Stimulated activated CD8-positive, alpha-beta memory T cell treated with anti-CD3 and anti-CD28 coated beads, Interleukin-7, amount 100 ng/mL, for 1 hour (primary cell): ENCODE measurements at places on chromosomes 13 and 19.

DNA sequence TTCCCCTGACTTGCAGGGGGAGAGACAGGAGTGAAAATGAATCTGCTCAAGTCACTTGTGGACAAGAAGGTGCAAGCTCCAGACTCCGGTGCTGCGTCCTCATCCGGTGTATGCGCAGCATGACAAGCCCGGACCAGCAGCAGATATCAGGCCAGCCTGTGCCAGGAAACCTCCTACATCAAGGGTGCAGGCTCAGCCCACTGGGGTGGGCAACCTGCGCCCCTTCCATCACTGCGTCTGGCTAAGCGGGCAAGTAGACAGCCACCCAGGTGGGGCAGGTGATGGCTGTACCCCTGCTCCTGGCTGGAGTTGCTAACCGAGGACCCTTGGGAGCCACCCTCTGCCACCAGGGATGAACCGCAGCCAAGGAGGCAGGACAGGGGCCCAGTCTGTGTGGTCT, 32.9 kb upstream of the SLC15A1 start:
- no peak for DNase-seq

DNA sequence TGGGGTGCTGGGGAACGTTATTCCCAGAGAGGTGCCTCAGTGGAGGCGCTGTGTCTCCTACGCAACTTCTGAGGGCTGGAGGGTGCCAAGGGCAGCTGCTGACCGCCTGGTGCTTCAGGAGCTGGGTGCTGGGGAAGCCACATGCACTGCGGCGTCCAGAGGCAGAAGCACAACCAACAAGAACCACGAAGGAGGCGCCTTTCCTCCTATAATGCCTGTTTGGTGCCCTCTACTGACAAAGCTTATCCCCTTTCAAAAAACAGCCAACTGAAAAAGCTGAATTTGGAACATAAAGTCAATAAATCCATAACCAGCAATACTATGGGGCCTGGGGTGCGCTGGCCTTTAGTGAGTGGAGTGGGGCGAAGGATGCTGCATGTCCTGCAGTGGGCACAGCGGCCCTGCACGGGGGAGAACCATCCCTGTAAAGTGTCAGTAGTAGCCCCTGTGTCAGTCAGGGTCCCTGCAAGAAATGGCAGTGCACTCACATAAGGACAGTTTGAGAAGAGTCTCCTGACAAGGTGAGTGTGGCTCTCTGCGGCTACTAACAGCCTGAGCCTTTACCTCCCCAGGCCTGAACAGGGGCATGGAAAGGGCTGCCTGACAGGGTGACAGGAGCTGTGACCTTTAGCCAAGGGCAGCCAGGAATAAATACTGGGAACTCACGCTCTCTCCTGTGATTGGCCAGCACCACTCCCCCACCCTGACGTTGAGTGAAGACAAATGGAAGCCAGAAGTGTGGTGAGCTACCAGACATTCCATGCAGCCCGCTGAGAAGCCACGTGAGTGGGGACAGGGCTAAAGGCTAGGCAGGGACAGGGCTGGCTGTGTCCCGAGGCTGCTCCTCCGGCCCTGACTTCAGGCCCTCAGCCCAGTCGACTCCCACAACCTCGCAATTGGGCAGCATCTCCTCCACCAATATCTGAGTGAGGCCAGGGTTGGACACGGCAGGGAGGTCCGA, 4.5 kb upstream of the B3GNT8 start:
- no peak for DNase-seq

DNA sequence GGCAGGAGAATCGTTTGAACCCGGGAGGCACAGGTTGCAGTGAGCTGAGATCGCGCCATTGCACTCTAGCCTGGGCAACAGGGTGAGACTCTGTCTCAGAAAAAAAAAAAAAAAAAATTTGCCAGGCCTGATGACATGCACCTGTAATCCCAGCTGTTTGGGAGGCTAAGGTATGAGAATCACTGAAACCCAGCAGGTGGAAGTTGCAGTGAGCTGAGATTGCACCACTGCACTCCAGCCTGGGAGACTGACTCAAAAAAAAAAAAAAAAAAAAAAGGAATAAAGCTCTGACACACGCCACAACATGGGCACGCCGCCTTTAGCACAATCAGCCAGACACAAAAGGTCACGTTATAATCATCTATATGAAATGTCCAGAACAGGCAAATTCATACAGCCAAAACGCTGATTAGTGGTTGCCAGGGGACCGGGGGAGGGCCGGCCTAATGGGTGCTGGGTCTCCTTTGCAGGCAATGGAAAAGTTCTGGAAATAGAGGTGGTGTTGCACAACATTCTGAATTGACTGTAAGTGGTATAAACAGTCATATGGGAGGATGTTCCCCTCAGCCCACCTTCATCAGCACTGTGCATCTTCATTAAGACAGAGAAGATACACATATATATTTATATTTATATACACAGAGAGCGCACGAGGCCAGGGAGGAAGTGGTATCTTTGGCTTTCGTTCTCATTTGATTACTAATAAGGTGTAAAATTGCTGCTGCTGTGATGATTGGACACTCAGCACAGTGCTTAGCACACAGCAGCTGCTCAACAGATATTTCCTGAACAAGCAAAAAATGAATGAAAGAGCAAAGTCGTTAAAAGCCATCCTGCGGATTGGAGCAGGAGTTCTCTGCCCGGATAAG, 3.8 kb downstream of the HSPBP1 start:
- no peak for DNase-seq

DNA sequence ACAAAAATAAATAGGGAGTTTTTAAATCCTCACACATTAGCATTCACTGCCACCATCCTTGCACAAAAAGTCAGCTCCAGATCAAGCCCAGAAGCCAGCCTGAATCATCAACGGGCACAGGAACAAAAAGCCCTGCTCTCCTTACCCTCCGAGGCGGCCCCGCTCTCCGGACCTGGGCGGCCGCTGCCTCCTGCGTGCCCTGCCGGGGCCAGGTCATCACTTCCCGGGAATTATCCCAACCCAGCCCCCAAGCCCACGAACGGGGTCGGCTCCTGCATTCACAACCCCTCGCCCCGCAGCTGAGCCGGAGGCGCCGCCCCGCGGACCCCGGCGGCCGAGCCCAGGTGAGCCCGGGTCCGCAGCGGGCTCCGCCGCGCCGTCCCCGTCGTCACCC, 754 bp downstream of the DNAJB1 start:
- no peak for DNase-seq

DNA sequence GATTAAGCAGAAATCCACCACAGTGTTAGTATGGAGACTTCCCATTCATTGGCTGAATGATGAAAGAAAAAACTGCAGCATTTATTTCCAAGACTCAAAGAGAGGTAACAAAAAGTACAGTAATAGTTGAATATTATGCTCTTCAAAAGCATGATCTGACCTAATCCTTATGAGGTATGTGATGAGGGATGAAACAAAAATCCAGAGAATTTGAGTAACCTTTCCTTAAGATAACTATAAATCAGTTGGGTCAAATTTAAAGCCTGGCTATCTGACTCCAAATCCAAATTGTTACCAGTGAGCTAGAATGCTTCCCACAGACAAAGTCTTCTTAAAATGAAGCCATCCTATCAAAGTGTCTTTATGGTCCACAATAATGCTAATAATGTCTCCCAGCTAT, 38.1 kb downstream of the NUFIP1 start:
- no peak for DNase-seq

DNA sequence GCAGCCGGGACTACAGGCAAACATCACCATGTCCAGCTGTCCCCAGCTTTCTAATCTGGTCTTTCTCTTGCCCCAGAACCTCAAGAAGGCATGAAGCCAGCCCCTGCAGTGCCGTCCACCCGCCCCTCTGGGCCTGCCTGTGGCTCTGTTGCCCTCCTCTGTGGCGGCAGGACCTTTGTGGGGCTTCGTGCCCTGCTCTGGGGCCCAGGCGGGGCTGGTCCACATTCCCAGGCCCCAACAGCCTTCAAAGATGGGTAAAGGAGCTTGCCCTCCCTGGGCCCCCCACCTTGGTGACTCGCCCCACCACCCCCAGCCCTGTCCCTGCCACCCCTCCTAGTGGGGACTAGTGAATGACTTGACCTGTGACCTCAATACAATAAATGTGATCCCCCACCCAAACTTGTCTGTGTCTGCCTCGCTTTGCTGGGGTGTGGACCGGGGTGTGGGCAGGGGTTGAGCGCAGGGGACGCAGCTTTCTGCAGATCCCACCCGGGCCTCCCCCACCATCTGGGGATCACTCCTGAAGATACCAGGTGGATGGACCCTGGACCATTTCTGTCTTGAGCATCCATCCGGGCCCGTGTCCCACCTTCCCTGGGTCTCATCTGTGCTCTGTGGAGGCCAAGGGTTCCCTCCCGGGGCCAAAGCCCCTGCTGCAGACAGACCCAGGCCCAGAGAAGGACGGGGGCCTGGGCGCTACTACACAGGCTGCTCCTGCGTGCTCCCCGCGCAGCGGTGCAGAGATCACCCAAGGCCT, 15.3 kb downstream of the PRKCSH start:
- no peak for DNase-seq

- no peak for DNase-seq
These were observed 1.9 kb upstream of the LMTK3 start for GRCh38 chr19:48513289-48514122.

DNA sequence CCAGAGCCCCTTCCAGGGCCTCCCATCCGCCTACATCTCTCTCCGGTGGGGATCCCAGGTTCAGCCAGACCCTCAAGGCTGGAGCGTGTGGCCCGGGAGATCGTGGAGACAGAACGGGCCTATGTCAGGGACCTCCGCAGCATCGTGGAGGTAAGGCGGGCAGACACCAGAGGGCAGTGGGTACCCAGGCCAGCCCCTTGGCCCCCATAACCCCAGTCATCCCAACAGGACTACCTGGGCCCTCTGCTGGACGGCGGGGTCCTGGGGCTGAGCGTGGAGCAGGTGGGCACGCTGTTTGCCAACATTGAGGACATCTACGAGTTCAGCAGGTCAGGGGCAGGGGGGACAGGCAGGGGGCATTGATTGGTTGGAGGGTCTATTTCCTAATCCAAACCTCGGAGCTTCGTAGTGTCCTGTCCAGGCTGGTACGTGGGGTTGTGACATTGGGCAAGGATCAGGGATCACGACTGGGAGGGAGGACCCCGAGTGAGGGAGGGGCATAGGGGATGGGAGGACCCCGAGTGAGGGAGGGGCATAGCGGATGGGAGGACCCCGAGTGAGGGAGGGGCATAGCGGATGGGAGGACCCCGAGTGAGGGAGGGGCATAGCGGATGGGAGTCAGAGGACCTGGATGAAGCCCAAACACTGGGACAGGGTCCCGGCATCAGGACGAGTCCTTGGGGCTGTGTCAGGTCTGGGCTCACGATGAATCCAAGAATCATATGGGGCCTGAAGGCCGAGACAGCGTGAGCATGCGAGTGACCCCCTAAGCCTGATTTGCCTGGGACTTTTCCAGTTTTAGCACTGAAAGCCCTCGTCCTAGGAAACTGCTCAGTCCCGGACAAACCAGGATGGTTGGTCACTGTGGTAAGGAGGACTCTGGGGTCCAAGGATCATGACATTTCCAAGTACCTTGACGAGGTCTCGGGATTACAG, 2.9 kb downstream of the PLEKHG2 start:
- DNase-seq = no peak

- DNase-seq = no peak
These were observed 14.4 kb downstream of the TTYH1 start for GRCh38 chr19:54429545-54430227.

DNA sequence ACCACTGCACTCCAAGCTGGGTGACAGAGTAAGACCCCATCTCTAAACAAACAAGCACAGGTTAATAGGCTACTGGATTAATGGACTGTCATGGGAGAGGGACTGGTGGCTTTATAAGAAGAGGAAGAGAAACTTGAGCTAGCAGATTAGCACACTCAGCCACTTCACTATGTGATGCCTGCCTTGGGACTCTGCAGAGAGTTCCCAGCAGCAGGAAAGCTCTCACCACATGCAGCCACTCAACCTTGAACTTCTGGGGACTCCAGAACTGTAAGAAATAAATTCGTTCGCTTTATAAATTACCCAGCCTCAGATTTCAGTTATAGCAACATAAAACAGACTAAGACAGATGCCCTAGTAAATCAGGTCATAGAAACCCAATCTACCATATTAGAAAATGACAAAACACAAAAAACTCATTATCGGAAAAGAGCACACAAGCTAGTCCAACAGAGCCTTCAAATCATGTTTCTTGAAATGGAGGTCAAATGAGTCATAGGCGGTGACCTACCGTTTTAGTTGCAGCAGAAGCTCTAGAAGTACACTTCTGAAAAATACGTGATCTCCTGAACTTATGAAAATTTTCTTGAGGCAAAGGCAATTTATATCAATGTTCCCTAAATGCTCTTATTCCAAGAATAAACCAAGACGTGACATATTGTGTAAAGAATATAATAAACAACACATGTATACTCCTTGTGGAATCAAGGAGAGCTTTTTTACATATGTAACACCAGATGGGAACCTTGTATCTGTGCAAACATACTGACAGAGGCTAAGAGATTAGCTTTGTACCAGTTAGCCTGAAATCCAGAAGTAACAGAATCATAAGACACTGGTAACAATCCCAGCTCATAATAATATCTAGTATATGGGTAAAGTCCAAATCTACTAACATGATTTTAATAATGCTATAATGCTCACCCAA, 340.9 kb upstream of the SGCG start:
- DNase-seq = no peak

DNA sequence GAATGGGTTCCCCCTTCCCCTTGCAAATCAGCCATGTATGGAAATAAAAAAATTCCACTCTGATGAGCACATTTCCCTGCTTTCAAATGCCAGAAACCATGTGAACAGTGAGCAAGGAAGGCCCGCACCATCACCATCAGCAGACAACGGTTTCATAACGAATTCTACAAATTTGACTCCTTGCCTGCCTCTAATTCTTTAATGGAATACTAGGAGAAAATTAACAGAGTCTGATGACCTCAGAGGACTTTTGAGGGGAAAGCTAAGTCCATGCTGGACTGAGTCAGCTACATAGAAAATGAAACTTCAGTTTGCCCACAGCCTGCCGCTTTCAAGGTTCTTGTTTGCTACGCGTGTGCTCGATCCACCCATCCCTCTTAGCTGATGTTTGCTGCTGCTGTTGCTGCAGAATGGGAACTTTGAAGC, 46.7 kb upstream of the KL start:
- DNase-seq = no peak

DNA sequence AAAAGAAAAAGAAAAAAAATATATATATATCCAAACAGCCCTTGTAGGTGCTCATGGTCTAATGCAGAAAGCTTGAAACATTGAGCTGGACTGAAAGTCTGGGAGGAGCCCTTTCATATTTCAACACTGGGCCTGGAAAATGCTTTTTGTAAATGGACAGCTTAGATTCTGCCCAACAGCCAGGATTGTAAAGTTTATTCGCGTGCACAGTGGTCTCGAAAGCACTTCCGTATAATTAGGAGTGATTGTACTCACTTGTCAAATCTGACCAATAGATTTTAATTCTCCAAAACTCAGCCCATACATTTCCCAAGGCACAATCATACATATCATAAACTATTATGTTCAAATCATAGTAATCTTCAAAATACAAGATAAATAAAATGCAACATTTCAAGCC, 260.1 kb downstream of the COL4A1 start:
- no peak for DNase-seq

- no peak for DNase-seq
These were observed 8.1 kb upstream of the IGFL3 start for GRCh38 chr19:46132508-46133100.
